ENCODE measurements at places on chromosomes 12 and 14.

DNA sequence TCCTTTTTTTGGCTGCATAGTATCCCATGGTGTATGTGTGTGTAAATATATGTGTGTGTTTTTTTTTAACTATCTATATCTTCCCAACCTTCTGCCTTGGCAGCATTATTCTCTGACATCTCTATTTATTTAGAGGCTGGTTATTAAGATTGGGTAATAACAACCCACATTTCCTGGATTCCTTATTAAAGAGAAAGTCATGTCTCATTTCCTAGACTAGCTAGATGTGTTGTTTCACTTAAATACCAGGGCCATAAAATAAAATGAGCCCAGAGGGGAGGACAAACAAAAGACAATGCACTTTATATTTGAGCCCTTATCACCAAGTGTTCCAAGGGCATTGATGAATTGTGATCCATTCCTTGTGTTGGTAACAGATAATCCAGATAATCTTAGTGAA is 169.1 kb downstream of the SLC5A8 start:
- DNase-seq = no peak

DNA sequence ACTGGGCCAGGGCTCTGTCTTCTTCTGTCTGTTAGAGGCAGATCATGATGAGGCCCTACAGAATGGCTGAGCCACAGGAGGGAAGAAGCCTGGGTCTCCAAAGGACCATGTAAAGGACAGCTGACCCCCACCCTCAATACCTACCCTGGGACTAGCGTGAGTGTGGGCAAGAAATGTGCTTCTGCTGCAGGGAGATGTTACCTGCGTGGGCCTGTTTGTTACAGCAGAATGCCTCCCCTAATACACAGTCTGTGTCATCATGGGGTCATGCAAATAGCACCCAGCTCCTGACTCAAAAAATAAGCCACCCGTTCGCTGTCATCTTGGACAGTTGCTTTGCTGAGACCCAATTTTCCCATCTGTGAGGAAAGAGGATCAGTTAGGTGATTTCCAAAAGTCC is 90.6 kb downstream of the CALM1 start:
- no peak for DNase-seq

DNA sequence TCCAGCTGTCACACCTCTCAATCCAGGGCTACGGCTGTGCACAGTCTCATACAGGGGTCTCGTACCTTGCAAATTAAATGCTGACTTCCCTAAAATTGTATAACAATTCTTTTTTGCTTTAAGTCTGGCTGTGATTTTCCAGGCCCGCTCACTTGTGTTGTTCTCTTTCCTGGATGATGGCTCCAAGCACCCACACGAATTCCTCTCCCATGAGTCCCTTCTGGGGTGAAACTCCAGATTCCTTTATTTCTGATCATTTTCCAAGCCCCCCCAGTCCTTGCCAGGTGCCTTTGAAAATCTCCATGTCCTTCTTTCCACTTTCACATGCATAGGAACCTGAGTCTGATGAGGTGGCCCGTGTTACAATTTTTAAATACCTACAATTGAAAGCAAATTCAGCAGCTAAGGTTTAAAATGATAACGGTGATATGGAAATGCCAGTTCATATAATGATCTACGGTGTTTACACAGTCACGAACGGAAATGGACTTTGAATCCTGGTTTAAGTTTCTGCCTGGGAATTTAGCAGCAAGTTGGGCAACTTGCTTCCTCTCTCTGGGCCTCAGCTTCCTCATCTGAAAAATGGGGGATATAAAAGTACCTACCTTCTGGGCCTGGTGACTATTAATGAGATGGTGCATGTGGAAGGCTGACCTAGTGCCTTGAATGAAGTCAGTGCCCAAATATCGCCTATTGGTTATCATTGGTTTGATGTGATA is 85.5 kb downstream of the STAB2 start:
- no peak for DNase-seq

DNA sequence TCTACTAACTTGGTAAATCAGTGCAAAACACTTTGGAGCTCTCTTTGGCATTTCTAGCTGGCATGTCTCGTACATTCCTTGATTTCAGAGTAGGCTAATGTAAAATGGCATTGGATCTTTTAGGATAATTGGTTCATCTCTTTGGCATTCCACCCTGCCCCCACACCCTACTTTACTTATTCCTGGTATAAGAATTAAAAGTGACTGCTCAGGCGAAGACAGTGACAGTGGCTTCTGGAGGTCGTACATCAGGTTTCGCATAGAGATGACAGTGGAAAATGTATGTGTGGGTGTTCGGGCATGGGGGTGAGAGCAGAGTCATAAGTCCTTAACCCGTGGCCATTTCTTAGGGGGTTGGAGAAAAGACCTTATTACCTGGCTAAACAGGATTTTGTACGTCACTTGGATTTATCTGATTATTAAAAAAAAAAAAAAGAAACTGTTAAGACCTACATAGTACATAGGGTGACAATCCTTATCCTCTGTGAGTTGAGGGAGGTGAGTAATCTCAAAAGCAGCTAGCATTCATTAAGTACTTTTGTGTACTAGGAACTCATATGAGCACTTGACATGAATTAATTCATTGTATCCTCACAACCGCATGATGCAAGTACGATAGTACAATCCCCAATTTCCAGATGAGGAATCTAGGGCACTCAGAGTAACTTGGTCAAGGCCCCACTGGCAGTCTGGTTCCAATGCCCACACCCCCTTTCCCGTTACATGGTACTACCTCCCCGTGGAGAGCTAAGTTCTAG is 22.4 kb upstream of the KCNK13 start:
- DNase-seq = no peak

GRCh38 chr12:57765698-57766463 is 997 bp downstream of the CYP27B1 start:
- DNase-seq = no peak

DNA sequence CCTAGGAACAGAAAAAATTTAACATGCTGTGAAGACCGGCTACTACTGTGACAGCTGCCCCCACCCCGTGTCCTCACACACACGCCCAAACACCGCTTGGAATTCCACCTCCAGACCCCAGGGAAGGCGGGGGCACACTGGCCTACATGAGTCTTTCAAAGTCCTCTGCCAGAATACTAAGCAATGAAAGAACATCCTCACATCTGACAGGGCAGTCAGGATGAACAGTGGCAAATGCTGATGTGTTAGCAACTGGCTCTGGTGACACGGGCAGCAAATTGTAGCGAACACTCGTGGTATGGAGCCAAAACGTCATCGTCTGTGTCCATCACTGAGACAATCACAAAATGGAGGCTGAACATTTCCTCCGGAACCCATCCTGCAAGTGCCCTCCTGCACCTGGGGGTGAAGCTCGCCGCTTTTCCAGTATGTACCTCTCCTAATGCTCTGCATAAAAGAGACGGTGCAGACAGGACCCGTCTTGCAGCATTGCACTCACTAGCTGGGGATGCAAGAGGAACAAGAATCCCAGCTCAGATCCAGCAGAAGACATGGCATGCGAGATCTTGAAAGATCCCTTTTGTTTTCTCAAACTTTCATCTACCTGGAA is 94.8 kb downstream of the BCL11B start:
- DNase-seq = no peak

DNA sequence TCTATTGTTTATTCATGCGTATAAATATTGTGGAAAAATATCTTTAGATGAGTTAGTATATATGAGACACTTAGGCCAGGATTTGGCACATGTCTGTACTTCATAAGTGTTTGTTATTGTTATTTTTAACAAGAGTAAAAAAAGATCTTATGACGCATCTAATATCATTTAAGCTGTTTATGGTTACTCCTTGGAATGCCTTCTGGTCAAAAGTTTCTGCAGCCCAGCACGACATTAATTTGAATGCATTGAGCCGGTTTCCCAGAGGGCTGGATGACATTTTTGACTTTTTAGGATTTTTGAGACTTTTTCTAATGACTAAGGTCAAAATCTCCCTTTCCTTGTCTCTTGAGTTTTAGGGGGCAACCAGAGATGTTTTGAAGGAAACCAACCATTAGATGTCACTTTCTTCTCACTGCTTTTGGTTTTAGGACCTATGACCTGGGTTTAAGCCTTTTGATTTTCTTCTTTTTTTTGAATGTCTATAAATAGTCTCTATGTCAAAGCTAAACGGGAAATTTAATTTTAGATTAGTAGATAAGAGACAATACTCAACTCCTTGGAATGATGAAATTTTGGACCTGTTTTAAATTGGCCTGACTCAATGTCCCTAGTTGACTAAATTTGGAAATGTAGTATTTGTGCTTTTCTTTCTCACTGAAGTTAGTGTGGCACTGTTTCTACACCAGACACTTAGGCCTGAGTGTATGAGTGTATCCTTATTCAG is 215.5 kb downstream of the AEBP2 start:
- no peak for DNase-seq

GRCh38 chr14:82667501-82667900 is 1133.8 kb upstream of the SEL1L start:
- no peak for DNase-seq

All from CD4-positive, CD25-positive, alpha-beta regulatory T cell (primary cell).